ENCODE measurements at places on chromosomes 12 and 14.

DNA sequence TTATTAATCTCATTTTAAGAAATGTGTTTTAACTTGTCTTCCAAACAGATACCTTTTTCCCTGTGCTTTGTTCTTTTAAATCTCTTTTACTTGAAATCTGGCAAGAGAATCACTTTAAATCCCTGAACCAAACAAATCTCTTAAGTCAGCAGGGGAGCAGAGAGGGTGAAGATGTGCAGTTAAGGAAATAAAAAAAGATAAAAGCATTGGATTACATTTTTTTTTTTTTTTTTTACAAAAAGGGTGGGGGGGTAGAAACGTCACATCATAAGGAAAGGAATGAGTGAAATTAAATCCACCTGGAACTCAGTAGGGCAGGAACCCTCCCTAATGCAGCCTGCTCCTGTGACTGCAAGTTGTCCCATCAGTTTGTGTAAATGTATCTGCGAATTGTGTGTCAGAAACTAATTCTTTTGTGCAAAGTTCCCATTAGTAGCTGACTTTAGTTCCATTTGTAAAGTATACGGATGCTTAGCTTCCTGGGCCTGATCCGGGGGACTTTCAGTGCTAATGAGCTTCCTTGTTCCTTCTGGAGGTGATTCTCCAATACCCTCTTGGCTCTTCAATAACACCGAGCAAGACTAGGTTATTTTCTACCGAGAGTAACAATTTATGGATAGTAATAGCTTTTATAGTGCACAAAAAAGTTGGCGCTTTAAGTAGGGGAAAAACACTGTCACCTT, 1.5 kb downstream of the TTC6 start:
- DNase-seq, result no peak

- no peak for DNase-seq
Measured at GRCh38 chr14:57352396-57353170, 37.8 kb upstream of the NAA30 start.

DNA sequence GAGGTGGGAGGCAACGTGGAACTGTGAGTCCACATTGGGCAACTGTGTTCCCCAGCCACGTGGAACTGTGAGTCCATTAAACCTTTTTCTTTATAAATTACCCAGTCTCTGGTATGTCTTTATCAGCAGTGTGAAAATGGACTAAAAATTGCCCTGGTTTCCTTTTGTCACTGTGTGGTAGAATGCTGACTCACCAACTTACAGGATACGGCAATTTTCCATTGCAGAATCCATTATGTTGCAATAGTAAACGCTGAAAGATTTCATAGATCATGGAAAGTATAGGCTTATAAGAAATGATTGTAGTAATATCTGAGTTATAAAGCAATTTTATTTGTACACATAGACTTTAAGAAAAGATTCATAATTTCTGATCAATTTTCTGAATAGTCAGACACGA, 93.0 kb downstream of the GTF2A1 start:
- peak; percentile 9 for DNase-seq

DNA sequence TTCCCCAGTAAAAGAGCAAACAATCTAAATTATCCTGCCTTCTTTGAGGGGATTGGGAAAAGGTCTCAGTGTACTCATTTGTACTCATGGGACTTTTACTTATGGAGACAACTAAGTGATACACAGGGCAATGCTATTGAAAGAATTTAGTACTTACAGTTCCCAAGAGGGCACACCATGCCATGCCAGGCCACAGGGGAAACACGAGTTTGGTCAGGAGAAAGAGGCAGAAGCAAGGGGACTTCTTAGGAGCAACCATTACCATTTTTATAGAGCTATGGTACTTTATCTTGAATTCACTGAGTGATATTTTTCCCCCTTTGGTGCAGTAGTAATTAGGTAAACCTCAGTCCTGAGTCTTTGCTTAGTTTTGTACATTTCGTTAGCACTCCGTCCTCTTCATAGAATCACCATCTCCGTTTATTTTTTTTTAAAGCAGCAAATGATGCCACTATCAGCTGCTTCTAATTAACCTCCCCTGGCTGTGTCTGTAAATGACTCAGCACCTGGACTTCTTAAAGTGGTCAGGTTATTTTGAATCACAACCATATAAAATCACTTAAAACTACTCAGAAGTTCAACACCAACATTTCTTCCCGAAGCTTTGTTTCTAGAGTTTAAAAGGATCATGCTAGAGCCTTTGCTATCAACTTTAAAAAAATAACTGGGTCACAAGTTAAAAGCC, 5.9 kb upstream of the WASHC3 start:
- DNase-seq, result peak; percentile 32

DNA sequence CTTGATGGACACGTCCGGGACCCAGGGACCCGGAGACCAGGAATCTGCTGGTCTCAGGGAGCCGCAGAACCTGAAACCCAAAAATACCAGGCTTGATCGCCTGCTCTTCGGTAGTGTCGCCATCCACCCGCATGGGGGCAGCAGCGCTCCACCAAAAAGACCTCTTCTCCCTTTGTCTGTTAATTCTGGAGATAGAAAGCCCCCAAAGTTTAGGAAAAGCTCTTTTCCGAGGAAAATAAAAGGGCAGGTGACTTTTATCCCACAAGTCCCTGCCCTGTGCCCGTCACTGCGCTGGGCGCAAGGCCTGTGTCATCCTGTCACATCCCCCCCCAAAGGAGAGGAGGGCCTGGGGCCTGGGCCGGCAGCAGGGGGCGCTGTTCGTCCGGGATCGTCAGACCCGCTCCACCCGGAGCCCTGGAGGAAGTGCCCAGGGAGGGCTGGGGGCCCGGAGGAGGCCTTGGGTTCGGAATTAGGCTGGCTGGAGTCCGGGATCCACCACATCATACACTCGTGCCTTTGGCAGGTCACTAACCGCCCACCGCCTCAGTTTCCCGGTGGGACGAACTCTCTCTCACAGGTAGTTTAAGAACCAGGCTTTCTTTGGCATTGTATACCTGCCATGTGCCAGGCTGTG, 31.9 kb downstream of the DAD1 start:
- peak; percentile 91 for DNase-seq

GRCh38 chr12:56469007-56469930, 891 bp downstream of the SPRYD4 start:
- peak; percentile 25 for DNase-seq

- DNase-seq, result no peak
Measured at GRCh38 chr14:67875175-67876006, 55.8 kb downstream of the RAD51B start.

GRCh38 chr12:121189131-121189530, 20.8 kb upstream of the P2RX4 start:
- DNase-seq, result no peak

- DNase-seq, result no peak
Measured at GRCh38 chr12:72612171-72612570, 340.0 kb downstream of the TRHDE start.

DNA sequence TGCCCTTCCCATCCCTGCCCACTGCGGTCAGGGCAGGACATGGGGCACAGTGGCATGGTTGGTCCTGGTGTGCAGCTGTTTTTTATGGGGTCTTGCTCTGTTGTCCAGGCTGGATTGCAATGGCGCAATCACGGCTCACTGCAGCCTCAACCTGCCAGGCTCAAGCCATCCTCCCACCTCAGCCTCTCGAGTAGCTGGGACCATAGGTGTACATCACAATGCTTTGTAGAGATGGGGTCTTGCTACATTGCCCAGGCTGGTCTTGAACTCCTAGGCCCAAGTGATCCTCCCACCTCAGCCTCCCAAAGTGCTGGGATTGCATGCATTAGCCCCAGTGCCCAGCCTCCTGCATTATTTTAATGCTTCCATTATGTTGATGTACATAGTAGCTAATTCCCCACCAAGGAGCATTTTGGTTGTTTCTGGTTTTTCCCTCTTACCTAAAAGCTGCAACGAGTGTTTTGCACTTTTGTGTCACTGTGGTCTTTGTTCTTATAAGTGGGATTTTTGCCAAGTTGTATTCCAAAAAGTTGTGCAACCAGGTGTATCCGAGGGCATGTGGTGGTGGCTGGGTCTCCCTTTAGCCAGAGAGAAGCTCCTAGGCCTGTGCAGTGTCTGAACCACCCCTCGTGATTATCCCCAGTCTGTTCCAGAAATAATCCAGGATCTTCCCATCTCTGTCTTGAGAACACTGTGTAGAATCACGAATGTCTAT, 10.3 kb downstream of the TCHP start:
- DNase-seq, result no peak

- DNase-seq, result no peak
Measured at GRCh38 chr12:103379670-103380069, 116.1 kb downstream of the C12orf42 start.

- DNase-seq, result no peak
Measured at GRCh38 chr12:47281667-47282171, 202.0 kb upstream of the AMIGO2 start.

DNA sequence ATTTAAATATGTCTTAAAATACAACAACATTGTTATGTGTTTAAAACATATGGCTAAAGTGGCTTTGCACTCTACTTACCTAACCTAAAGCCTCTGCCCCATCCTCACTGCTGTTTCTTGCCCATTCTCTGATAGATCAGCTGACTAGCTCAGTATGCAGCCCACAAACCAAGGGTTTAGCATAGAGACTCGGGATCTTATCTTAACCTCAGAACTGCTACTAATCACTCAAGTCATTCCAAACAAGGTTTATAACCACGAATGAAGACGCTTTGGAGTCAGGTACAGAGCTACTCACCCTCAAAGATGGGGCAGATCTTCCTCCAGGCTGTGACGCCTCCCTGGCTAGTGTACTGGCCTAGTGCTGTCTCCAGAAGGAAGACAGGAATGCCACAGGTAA, 19.3 kb downstream of the SLC6A13 start:
- DNase-seq, result no peak

GRCh38 chr14:23349156-23349845, 3.4 kb downstream of the SLC22A17 start:
- no peak for DNase-seq

GRCh38 chr12:77594366-77594765, 236.3 kb upstream of the NAV3 start:
- DNase-seq, result peak; percentile 33

DNA sequence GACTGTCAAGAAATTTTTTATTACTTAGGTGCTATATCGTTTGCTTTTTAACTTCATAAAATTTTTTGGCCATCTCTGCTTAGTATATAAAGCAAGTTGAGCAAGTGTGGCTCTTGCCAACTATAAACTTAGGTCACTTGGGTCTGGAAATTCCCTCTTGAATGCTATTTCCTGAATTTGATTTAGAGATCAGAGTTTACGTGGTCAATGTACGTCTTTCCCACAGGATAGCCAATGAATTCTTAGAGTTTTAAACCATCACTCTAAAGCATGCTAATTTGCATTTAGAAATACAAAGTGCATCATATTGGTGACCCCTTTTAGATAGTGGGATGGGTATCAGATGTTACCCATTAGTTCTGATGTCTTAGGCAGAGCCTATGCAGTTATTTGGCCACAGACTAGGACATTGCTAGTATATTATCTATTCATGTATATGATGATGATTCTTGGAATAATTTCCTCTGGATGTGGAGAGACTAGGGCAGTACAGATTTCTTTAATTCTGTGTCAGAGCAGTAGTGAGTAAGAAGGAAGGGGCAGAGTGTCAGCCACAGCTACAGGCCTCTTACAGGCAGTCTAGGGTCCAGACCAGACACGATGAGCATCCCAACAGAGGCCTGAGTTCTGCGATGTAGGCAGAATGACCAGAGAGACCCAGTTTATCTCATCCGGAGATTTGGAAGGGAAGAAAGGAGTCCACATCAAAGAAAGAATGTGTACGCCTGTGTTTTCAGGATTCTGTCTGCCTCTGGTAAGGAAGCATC, 30.3 kb downstream of the SCN8A start:
- no peak for DNase-seq

DNA sequence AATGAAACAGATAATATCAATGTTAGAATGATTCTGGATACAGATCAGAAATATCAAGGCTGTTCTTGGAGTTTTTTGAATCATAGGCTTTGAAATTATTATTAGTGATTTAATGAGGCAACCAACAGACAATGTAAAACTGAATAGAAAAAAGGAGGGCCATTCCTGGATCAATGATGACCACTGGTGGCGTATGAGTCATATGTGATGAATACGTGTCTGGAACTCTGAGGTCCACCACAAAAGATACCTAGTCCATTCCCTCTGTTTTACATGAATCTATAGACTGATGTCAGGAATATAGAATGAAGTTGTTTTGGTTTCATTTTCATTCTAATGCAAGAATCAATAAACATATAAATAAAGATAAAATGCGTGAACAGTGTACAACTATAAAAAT, 78.3 kb upstream of the RTL1 start:
- DNase-seq, result no peak

DNA sequence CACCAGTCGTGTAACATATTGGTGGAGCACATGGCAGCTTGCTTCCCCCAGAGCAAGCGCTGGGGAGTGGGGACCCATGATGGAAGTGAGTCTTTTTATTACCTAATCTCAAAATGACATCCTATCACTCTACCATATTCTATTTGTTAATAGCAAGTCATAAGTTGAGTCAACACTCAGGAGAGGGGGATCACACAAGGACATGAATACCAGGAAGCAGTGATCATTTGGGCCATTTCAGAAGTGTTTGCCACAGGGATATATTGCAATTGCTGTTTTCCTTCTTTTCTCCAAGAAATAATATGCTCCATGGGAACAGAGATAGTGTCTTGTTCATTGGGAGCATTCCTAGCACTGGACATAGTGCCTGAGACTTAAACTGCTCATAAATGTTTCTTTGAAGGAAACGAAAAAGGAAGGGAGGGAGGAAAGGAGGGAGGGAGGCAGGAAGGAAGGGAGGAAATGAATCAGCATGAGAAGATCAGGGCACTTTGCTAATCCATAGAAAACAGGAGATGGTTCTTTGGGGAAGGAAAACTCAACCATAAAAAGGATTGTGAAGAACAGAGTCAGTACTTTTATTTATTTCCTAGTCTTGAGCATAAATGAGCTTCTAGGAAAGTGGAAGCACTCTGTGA, 39.2 kb upstream of the EEA1 start:
- DNase-seq, result no peak

GRCh38 chr14:49924852-49925251, 32.0 kb downstream of the ARF6 start:
- no peak for DNase-seq

DNA sequence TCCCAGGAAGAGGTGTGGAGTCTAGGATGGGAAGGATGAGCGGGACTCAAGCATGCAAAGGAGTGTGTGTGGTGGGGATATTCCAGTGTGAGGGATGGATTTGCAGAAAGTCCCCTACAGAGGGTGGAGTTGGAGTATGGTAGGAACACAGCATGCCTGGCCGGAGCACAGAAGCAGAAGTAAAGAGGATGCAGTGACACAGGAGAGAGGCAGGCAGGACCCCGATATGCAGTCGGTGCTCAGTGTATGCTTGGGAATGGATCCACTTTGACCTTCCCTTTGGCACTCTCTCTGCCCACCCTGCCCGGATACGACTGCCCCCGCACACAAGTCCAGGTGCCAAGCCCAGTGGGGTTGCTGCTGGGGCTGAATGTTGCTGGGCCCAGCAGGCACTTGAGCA, 21.3 kb downstream of the WSCD2 start:
- no peak for DNase-seq
